ENCODE measurements at places on chromosomes 7 and 10. TPM values are rescaled to one million over a fixed set of nuclear protein-coding genes. Genes with fewer than 3 reads are reported as not detected.

PSD gene
- 2.1 TPM for total RNA-seq

CAMK1D gene
- 26.4 TPM for total RNA-seq

SYNPO2L gene
- total RNA-seq = not detected

PRTFDC1 gene
- 0.40 TPM for total RNA-seq

THAP5 gene
- 17.5 TPM for total RNA-seq

IGFBP3 gene
- total RNA-seq = 236 TPM

DENND2A gene
- total RNA-seq = 5.1 TPM

MRLN gene
- total RNA-seq = not detected

HMX3 gene
- not detected for total RNA-seq

C10orf62 gene
- not detected for total RNA-seq

NKX2-3 gene
- not detected for total RNA-seq

GATA3 gene
- total RNA-seq = 158 TPM

CNPY1 gene
- not detected for total RNA-seq

ARHGEF5 gene
- total RNA-seq = 84.6 TPM

DNA sequence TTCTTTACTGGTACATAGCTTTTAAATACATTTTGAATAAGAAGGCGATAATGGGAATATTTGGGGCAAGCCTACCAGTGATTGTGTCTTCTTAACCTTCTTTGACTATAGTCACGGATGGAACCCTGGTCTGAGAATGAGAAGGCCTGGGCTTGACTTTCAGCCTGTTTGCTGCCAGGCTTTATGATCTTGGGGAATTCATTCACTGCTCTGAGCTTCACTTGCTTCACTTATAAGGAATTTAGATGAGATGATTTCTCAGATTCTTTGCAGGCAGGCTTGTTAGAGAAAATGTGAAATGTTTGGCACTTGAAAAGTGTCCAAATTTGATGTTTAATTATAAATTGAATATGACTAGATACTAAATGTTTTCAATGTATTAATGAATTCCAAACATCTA lies 42.5 kb downstream of the NUP205 start:
- no peak for DNase-seq
- H3K27me3 ChIP-seq = no peaks in the 10 kb centered on the region
- no peak overlapping the region for H3K4me3 ChIP-seq
- H3K27ac ChIP-seq = no peak overlapping the region
- H3K36me3 ChIP-seq = peaks cover 44% of the 10 kb centered on the region
- no peaks in the 10 kb centered on the region for H3K4me1 ChIP-seq

- H3K27ac ChIP-seq = peak overlapping the region; percentile 6
- H3K27me3 ChIP-seq = no peaks in the 10 kb centered on the region
- no peak overlapping the region for H3K4me3 ChIP-seq
- peaks cover 51% of the 10 kb centered on the region for H3K4me1 ChIP-seq
Measured at GRCh38 chr7:130944997-130945396, 211.0 kb upstream of the KLF14 start.

GRCh38 chr7:30224511-30225062 lies 59.8 kb upstream of the ZNRF2 start:
- peaks cover 24% of the 10 kb centered on the region for H3K4me1 ChIP-seq
- H3K4me3 ChIP-seq = no peak overlapping the region
- H3K27me3 ChIP-seq = no peaks in the 10 kb centered on the region
- no peak for DNase-seq
- peak overlapping the region; percentile 67 for H3K27ac ChIP-seq

GRCh38 chr10:10530313-10530712 lies 487.4 kb upstream of the CELF2 start:
- no peaks in the 10 kb centered on the region for H3K27me3 ChIP-seq
- no peak for DNase-seq
- no peak overlapping the region for H3K27ac ChIP-seq
- H3K36me3 ChIP-seq = no peaks in the 10 kb centered on the region

DNA sequence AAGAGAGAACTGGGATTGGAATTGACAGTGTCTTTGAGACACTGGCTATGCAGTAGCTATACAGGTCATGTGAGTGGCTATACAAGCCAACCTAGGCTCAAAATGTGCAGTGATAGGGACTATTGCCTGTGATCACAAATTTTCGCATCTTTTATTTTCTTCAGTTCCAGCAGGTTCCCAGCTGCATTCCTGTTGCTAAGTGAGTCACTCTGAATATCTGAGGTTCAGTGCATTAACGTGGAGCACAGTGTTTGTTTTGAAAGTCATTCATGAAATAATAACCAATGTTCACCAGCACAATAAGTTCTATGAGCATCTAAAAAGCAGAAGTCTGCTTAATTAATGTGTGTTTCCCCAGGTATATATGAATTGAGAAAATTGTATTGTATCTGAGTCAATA lies 1236.0 kb upstream of the CELF2 start:
- H3K4me3 ChIP-seq = no peak overlapping the region
- H3K36me3 ChIP-seq = no peaks in the 10 kb centered on the region
- no peak overlapping the region for H3K27ac ChIP-seq
- H3K4me1 ChIP-seq = no peaks in the 10 kb centered on the region
- DNase-seq = no peak

GRCh38 chr10:69449841-69450240 lies 1.4 kb upstream of the TSPAN15 start:
- no peak overlapping the region for H3K27ac ChIP-seq
- peaks cover 8% of the 10 kb centered on the region for H3K27me3 ChIP-seq
- H3K4me1 ChIP-seq = peaks cover 59% of the 10 kb centered on the region
- no peaks in the 10 kb centered on the region for H3K36me3 ChIP-seq
- H3K4me3 ChIP-seq = no peak overlapping the region

- no peak overlapping the region for H3K27ac ChIP-seq
- no peaks in the 10 kb centered on the region for H3K4me1 ChIP-seq
- H3K4me3 ChIP-seq = no peak overlapping the region
- peaks cover 8% of the 10 kb centered on the region for H3K27me3 ChIP-seq
- no peaks in the 10 kb centered on the region for H3K36me3 ChIP-seq
- DNase-seq = no peak
Measured at GRCh38 chr10:70943249-70943648, 54.9 kb upstream of the PCBD1 start.

DNA sequence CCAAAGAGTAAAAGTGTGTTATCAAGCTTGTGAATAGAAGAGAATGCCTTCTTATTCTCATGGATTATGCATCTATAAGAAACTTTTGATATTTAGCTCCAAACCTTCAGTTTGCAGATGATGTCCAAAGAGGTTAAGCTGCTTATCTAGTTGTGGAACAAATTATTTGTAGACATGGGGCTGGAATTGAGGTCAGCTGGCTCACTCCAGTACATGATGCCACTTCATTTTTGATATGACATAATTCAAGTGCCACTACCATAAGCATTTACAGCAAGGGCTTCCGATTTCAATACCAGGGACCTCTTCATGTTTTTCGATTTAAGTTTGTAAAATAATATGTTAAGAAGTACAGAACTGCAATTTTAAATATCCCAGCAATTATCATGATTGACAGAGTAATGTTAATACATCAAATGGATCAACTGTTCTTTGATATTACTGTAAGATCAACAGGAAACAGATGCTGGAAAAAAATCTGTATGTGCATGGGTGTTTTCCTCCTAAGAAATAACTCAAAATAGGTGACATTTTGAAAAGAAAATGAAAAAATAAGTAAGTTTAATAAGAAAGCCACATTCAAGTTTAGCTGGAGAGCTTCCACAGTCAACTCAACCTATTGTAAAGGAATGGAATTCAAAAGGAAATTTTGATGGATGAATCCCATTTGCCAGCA lies 12.7 kb downstream of the FAM3C start:
- H3K27me3 ChIP-seq = no peaks in the 10 kb centered on the region
- no peak overlapping the region for H3K27ac ChIP-seq
- H3K36me3 ChIP-seq = no peaks in the 10 kb centered on the region
- H3K4me1 ChIP-seq = peaks cover 28% of the 10 kb centered on the region

GRCh38 chr10:32332299-32332750 lies 14.6 kb downstream of the EPC1 start:
- H3K36me3 ChIP-seq = no peaks in the 10 kb centered on the region
- H3K27ac ChIP-seq = peak overlapping the region; percentile 30
- H3K4me3 ChIP-seq = no peak overlapping the region
- H3K27me3 ChIP-seq = no peaks in the 10 kb centered on the region
- H3K4me1 ChIP-seq = peaks cover 82% of the 10 kb centered on the region
